H1 (cell line): ENCODE measurements at places on chromosomes 11 and 22.

DNA sequence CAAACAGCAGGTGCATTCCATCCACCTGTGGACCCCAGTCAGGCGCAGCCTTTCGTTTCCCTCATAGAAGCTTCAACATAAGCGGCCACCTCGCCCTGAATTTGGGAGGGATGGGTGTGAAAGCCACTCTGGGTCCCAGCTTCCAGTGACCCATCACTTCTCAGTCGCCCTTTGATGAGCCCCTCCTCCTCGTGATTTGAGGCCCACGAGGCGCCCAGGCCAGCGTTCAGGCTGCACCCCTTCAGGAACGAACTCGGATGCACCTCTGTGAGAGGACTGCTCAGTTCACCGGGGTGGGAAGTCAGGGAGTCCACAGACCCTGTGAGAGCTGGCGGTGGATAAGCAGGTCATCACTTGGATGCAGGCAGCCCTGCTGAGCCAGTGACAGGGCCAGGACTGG is 1118.2 kb downstream of the BRD1 start:
- H3K27me3 ChIP-seq: no peaks in the 10 kb centered on the region
- no peaks in the 10 kb centered on the region for H3K4me1 ChIP-seq
- no peak overlapping the region for H3K27ac ChIP-seq
- H3K4me3 ChIP-seq: no peak overlapping the region
- no peak for DNase-seq

- no peaks in the 10 kb centered on the region for H3K36me3 ChIP-seq
- no peak overlapping the region for H3K27ac ChIP-seq
- no peaks in the 10 kb centered on the region for H3K27me3 ChIP-seq
- H3K4me3 ChIP-seq: no peak overlapping the region
- DNase-seq: no peak
Measured at GRCh38 chr11:120883404-120884080, 140.4 kb upstream of the TBCEL start.

- no peaks in the 10 kb centered on the region for H3K36me3 ChIP-seq
- H3K27me3 ChIP-seq: no peaks in the 10 kb centered on the region
- no peak overlapping the region for H3K4me3 ChIP-seq
Measured at GRCh38 chr11:69454018-69454417, 27.4 kb upstream of the LINC01488 start.

DNA sequence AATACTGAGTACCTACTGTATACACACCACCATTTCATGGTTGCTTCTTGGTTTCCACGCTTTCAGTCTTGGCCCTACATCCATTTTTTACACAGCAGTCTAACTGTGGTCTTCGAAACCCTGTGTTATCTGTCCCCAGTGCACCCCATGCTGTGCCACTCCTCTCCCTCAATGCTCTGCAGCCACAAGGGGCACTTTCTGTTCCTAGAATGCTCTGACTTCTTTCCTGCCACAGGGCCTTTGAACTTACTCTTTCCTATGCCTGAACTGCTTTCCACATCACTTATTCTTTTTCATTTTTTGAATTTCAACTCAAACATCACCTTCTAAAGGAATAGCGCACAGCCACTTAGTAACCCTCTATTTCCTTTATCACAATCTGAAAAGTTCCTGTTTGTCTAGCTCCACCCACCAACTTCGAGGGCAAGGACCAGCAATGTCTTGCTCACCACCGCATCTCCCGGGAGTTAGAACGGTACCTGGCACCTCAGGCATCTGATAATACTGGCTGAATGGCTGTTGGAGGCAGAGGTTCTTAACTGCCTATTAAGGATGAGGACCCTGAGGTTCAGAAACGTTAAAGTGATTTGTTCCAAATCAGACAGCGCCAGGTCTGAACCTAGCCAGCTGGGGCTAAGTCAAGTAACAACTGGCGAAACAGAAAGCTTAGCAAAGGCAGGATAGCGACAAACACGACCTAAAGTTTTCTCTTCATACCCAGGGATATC is 568 bp downstream of the ALG8 start:
- DNase-seq: no peak
- H3K27ac ChIP-seq: peak overlapping the region; percentile 87
- H3K4me3 ChIP-seq: peak overlapping the region; percentile 75

- no peaks in the 10 kb centered on the region for H3K27me3 ChIP-seq
- no peak for DNase-seq
- no peaks in the 10 kb centered on the region for H3K36me3 ChIP-seq
- H3K4me1 ChIP-seq: no peaks in the 10 kb centered on the region
- no peak overlapping the region for H3K4me3 ChIP-seq
Measured at GRCh38 chr22:49353235-49353634, 474.4 kb downstream of the BRD1 start.

DNA sequence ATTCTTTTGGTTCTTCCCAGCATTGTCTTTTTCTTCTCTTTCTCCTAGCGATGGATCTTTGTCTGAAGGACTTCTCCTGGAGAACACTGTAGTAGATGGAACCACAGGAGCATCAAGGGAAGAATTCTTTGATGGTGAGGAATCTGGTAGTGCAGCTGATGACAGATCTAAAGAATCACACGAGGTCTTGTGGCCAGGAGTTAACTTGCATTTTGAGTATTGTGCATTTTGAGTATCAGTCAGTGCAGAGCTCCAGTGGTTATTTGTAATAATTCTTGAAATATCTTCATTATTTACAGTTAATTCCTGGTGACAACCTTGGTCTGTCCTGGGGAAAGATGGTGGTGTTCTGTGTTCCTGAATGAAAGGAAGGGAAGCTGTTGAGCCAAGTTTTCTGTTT is 14.5 kb upstream of the POGLUT3 start:
- H3K27me3 ChIP-seq: no peaks in the 10 kb centered on the region
- H3K4me1 ChIP-seq: no peaks in the 10 kb centered on the region
- H3K27ac ChIP-seq: no peak overlapping the region
- DNase-seq: no peak

DNA sequence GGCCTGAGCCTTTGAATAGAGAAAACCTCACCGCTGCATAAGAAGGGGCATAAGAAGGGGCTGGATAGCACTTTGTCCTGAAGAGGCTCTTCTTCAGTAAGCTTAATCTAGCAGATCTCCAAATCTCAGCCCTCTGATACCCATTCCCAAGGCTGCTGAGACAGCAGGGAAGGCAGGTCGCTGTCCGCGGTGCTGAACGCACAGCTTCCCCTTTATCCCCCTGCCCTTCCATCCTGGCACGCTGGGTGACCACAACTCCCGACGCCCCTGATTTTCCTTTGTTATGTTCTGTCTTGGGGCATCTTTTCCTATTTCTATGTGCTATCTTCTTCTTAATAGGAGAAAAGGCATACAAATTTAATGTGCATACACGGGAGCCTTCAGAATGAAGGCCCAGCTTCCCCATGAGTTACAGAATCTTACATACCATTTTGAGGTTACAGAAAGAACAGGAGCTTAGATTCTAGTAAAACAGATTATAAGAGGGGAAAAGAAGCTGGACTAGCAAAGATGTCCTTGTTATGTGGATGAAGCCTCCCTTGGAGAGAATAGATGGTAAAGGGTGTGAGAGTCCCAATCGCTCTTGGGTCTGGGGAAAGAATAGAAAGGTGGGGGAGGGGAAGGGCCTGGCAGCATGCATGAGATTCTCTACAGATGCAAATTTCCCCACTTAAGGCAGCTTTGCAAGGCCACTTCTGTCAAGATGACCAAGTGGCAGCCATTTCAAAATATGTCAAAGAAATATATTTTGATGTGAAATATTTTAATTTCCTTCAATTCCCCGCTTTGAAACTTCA is 5.7 kb upstream of the SULT4A1 start:
- peaks cover 2% of the 10 kb centered on the region; the same call in 1 of the 2 replicates for H3K4me1 ChIP-seq
- H3K27me3 ChIP-seq: no peaks in the 10 kb centered on the region
- H3K27ac ChIP-seq: no peak overlapping the region
- peak; percentile 93 for DNase-seq
- no peaks in the 10 kb centered on the region for H3K36me3 ChIP-seq
- H3K4me3 ChIP-seq: peak overlapping the region; percentile 5; the same call in 1 of the 2 replicates

GRCh38 chr11:115097796-115098408 is 406.3 kb downstream of the CADM1 start:
- no peaks in the 10 kb centered on the region for H3K4me1 ChIP-seq
- H3K4me3 ChIP-seq: no peak overlapping the region
- no peaks in the 10 kb centered on the region for H3K27me3 ChIP-seq
- no peaks in the 10 kb centered on the region for H3K36me3 ChIP-seq
- no peak for DNase-seq

DNA sequence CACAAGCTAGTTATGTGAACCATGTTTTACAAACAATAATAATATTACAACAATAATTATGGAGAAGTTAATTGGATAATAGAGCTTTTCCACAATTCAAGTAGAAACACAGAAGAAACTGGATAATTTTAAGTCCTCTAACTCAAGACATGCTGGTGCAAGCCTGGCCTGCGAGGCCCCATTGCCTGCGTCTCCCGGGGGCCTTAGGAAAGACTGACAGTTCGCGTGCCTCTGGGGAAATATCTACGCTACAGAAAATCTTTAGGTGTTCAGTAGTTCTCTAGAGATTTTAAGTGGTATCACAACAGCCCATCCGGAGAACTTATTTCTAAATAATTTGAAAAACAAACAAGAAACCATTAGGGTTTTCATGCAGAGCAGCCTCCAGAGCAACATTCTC is 23.2 kb downstream of the GAL start:
- H3K27me3 ChIP-seq: no peaks in the 10 kb centered on the region; the same call in 1 of the 2 replicates
- no peak overlapping the region for H3K4me3 ChIP-seq
- H3K27ac ChIP-seq: no peak overlapping the region
- H3K36me3 ChIP-seq: no peaks in the 10 kb centered on the region
- H3K4me1 ChIP-seq: peaks cover 9% of the 10 kb centered on the region

DNA sequence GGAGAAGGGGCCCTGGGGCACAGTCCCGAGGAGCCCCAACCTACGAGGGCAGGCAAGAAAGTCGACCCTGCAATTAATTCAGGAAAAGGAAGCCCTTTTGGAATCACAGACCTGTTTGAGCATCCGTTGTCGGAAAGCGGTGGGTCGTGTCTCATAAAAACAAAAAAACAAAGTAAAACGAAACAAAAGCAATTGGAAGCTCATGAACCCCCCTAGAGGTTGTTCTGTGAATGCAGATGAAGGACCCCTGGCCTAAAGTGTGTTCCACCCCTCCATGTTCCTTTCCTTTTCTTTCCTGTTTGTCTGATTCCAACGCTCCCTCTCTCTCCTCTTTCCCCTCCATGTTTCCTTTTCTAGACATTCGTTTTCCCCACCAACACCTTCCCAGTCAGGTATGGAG is 203.7 kb downstream of the GRIK4 start:
- no peak overlapping the region for H3K4me3 ChIP-seq
- H3K27ac ChIP-seq: no peak overlapping the region
- H3K36me3 ChIP-seq: no peaks in the 10 kb centered on the region
- DNase-seq: no peak
- peaks cover 14% of the 10 kb centered on the region for H3K4me1 ChIP-seq

DNA sequence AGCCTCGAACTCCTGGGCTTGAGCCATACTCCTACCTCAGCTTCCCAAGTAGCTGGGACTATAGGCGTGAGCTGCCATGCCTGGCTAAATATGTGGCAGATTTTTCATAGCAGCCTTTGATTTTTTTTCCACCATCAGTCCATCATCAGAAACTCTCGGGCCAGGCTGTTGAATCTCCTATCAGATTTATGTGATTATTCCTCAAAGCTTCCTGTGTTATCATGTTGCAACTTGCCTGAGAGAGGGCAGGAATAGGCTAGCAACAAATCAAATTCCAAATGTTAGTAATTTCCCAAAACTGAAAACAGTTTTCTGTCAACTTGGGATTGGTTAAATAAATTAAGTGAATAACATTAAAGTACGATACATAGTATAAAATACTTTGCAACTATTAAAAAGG is 3.4 kb downstream of the LRRC51 start:
- no peak for DNase-seq
- no peaks in the 10 kb centered on the region for H3K4me1 ChIP-seq

DNA sequence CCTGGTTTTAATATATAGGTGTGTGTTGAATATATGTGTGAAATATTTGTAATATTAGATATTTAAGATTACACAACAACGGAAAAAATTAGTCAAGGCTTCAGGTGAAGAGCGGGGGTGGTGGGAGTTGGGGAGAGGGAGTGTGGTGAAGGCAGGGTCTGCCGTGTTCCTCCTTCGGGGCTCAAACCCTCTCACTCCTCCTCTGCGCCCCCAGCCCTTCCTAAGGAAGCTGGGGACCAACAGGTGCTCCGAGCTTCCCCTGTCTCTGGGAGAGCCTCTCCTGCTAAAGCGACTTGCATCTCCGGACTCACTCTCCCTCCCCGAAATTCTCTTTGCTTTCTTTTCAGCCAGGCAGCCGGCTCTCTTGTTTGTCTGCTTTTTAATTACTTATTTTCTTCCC is 960 bp upstream of the CADM1 start:
- H3K27me3 ChIP-seq: peaks cover 27% of the 10 kb centered on the region
- H3K36me3 ChIP-seq: no peaks in the 10 kb centered on the region
- DNase-seq: no peak

DNA sequence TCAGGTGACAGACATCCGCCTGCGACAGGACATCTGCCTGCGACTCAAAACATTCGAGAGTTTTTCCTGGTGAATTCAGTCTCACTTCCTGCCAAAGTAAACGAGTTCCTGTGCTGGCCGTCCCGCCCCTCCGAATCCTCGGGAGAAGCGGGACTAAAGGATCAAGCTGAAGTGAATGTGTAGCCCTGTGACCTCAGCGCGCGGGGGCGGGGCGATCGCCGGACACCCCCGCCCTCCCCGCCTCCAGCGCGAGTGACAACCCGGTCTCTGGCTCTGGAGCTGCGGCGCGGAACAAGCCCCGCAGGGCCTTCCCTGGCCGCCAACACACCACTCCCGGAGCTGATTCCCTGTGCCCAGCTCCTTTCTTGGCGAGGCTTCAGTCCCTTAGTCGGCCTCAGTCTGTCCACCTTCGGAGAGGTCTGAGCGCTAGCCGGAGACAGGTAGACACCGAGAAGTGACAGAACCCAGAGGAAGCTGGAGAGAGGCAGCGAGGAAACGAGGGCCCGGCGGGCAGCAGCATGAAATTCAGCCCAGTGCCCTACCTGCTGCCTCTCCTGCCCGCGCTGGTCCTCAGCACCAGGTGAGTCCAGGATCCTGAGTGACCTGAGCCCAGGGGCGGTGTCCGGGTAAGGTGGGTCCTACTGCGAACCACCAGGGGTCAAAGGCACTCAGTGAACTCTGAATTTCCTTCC is 766.4 kb upstream of the LUZP2 start:
- no peak for DNase-seq
- H3K4me1 ChIP-seq: 0 out of 2 replicates have a peak, but pooled peaks cover 2% of the 10 kb centered on the region
- no peaks in the 10 kb centered on the region for H3K27me3 ChIP-seq
- no peaks in the 10 kb centered on the region for H3K36me3 ChIP-seq
